ENCODE measurements at places on chromosomes 11 and 22.

GRCh38 chr22:39266398-39267030 lies 21.7 kb upstream of the PDGFB start:
- no peaks in the 10 kb centered on the region for H3K36me3 ChIP-seq
- no peak for DNase-seq
- no peaks in the 10 kb centered on the region for H3K4me1 ChIP-seq
- no peak overlapping the region for H3K27ac ChIP-seq

GRCh38 chr11:98029832-98030231 lies 990.9 kb upstream of the CNTN5 start:
- H3K4me3 ChIP-seq = no peak overlapping the region
- H3K4me1 ChIP-seq = no peaks in the 10 kb centered on the region
- no peaks in the 10 kb centered on the region for H3K27me3 ChIP-seq
- DNase-seq = no peak

DNA sequence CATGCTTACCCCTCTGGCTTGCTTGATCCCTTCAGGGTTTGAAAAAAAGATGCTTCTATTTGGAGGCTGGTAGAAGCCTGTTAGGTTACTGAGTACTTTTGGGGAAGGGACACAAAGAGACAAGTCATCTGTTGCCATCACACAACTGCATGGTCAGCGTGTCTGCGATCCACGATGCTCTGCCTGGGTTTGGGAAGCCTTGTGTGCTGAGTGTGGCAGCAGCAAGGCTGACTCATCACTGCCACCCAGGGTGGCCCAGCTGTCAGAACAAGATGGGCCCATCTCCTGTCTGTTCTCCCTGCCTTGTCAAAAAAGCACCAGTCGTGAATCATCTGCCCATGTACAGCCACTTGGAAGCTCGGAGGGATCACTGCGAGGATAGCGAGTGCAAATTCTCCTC lies 26.2 kb downstream of the UBASH3B start:
- H3K4me1 ChIP-seq = peaks cover 34% of the 10 kb centered on the region
- H3K36me3 ChIP-seq = no peaks in the 10 kb centered on the region
- H3K27me3 ChIP-seq = peaks cover 4% of the 10 kb centered on the region
- H3K27ac ChIP-seq = no peak overlapping the region
- H3K4me3 ChIP-seq = no peak overlapping the region

DNA sequence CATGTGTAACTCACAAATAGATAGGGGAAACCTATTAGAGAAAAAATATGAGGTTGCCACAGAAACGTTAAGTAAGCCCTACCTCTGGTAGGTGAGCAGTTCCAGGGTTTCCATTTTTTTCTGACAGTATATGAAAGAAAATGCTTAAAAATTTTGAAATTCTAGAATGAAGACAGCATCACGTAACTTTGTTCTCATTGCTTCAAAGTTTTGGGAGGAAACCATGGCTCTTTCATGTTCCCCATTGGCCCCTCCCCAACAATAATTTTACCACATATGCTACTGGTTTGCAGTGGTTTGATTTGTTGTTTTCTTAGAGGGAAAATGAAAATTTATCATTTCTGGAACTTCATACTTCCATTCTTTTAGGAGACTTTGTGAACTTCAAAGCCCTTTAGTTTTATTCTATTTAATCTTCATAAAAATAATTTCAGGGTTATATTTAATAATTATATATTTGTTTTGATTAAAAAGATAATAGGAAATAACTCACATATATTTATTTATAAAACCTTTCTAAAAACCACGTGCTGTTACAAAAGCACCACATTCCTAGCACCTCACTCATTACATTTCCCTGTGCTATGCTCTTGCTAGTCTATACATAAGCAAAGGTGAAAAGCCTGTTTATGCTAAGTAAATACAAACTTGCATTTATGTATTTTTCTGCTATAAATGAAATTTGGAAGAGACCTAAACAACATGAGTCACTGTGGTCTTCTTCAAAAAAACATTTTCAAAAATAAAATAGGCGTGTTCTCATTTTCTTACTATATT lies 113.4 kb downstream of the CASP12 start:
- no peak overlapping the region for H3K4me3 ChIP-seq
- DNase-seq = no peak
- no peak overlapping the region for H3K27ac ChIP-seq
- no peaks in the 10 kb centered on the region for H3K4me1 ChIP-seq
- no peaks in the 10 kb centered on the region for H3K27me3 ChIP-seq

- no peaks in the 10 kb centered on the region for H3K36me3 ChIP-seq
- DNase-seq = no peak
- H3K4me3 ChIP-seq = no peak overlapping the region
- no peak overlapping the region for H3K27ac ChIP-seq
Measured at GRCh38 chr11:65493367-65494176, 5.3 kb upstream of the MALAT1 start.

DNA sequence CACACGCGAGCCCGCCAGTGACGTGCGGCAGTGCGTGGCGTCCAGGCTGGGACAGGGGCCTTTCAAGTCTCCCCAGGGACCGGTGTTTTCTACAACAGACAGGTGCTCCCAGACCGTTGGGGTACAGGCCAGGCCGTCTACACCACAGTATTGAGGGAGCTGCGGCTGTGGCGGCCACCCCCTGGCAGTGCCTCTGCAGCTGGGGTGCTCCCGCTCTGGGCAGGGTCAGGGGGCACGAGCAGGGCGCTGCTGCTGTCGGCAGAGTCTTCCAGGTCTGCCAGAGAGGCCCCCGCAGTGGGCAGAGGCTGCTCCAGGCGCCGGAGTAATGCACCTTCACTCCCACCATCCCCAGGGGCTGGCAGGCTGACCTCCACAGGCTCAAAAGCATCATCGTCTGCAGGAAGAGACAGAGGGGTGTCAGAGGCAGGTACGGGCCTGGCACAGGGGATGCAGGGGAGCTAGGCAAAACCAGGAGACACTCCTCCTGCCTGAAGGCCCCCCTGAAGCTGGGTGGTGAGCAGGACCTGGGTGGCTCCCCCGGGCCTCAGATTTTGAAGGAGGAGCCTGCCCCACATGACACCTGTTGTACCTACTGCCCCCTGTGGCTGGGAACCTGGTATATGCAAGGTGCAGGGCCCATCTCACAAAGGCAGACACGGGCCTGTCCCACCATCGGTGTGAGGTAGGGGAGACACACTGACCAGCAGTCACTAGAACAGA lies 83.3 kb downstream of the DGCR2 start:
- no peaks in the 10 kb centered on the region for H3K4me1 ChIP-seq
- peaks cover 8% of the 10 kb centered on the region for H3K27me3 ChIP-seq
- DNase-seq = no peak
- peaks cover 12% of the 10 kb centered on the region for H3K36me3 ChIP-seq

GRCh38 chr22:42901790-42902508 lies 44.9 kb upstream of the ARFGAP3 start:
- H3K4me1 ChIP-seq = peaks cover 12% of the 10 kb centered on the region
- H3K36me3 ChIP-seq = peaks cover 6% of the 10 kb centered on the region
- DNase-seq = no peak
- no peaks in the 10 kb centered on the region for H3K27me3 ChIP-seq
- no peak overlapping the region for H3K27ac ChIP-seq
- no peak overlapping the region for H3K4me3 ChIP-seq

GRCh38 chr11:46006418-46007070 lies 84.1 kb downstream of the LARGE2 start:
- peak; percentile 23 for DNase-seq
- H3K27me3 ChIP-seq = no peaks in the 10 kb centered on the region

DNA sequence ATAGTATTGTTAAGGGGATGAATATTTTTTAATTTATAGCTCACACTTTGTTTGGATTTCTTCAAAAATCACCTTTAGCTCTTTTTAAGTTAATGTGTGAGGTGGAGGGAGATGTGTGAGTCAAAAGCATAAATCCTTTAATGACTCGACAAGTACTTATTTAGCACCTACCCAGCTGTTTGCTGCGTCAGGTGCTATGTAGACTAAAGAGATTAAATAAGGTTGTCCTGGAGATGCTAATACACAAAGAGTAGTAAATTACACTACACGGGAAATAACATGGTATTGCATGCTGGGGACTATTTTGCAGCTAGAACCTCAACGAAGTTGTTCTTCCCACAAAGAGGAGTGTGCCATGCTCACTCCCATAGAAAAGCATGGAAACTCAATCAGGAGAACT lies 583.3 kb upstream of the TENM4 start:
- H3K36me3 ChIP-seq = no peaks in the 10 kb centered on the region
- H3K4me1 ChIP-seq = no peaks in the 10 kb centered on the region
- DNase-seq = no peak
- peaks cover 2% of the 10 kb centered on the region for H3K27me3 ChIP-seq

DNA sequence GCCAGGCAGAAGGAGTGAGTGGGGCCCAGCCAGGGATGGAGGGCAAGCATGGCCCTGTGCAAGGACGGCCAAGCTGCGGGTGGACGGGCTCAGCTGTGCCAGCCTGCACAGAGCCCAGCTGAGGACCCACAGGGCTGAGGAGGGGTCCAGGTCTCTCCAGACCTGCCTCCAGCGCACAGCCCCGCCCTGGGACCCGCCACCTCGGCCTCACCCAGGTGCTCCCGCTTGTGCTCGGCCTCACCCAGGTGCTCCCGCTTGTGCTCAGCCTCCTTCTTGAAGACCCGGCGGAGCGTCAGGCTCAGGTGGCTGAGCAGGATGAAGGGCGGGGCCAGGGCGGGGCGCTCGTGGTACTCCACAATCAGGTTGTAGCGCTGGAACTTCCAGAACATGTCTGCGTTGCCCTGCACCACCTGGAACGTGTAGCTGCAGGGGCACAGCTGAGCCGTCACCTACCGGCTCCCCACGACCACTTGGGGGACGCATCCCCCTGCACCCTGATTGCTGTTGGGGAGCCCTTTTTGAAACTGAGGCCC lies 6.4 kb downstream of the TSSC4 start:
- DNase-seq = no peak
- peaks cover 3% of the 10 kb centered on the region for H3K36me3 ChIP-seq
- peaks cover 8% of the 10 kb centered on the region for H3K4me1 ChIP-seq
- peaks cover 6% of the 10 kb centered on the region for H3K27me3 ChIP-seq

GRCh38 chr22:45897736-45898135 lies 79.2 kb downstream of the WNT7B start:
- H3K4me1 ChIP-seq = no peaks in the 10 kb centered on the region
- peaks cover 2% of the 10 kb centered on the region for H3K27me3 ChIP-seq
- no peak for DNase-seq
- H3K27ac ChIP-seq = no peak overlapping the region
- no peaks in the 10 kb centered on the region for H3K36me3 ChIP-seq

GRCh38 chr11:121757480-121758125 lies 304.8 kb upstream of the SORL1-AS1 start:
- H3K27ac ChIP-seq = no peak overlapping the region
- H3K27me3 ChIP-seq = no peaks in the 10 kb centered on the region

DNA sequence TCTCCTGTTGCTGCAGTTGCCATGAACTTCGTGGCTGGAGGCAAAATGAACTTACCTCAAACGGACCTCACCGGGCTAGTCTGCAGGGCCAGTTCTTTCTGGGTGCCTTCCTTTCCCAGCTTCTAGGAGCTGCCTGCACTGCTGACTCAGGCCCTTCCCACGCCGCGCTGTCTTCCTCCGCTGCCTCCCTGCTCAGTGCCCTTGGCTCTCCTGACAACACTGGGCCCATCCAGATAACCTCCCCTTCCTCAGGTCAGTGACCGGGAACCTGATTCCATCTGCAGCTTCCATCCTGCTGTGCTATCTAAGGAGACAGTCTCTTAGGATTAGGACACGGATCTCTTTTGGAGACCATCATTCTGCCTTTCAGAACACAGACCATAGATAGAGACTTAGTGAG lies 19.3 kb downstream of the MOB2 start:
- H3K4me1 ChIP-seq = peaks cover 8% of the 10 kb centered on the region
- no peaks in the 10 kb centered on the region for H3K36me3 ChIP-seq
- H3K27me3 ChIP-seq = peaks cover 8% of the 10 kb centered on the region
- H3K4me3 ChIP-seq = no peak overlapping the region
- no peak for DNase-seq

- H3K27me3 ChIP-seq = peaks cover 40% of the 10 kb centered on the region
- no peak overlapping the region for H3K4me3 ChIP-seq
- DNase-seq = no peak
- no peak overlapping the region for H3K27ac ChIP-seq
Measured at GRCh38 chr22:28951969-28952521, 68.7 kb downstream of the ZNRF3 start.

DNA sequence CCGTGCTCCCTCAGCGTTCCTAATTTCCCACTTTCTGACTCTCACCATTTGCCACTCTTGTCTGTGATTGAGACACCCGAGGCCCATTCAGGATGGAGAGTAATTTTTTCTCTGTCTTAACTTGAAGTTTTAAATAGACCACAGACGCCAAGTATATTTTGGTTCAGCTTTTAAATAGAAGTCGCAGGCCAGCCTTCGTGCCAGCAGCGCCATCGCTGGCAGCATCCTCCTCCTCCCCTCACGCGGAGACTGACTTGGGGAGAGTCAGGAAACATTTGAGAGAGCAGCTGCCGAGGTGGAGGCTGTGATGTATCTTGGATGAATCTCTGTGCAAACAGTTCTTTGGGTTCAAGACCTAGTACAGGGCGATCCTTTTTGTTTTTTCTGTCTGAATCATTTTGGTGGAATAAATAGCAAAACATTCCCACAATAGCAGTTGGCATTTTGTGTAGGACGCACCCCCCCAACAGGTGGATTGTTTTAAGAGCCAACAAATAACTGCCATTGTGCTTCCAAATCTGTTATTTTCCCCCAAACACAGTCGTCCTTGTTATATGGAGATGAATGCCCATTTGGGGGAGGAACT lies 889 bp upstream of the DMC1 start:
- H3K4me1 ChIP-seq = peaks cover 18% of the 10 kb centered on the region
- H3K27ac ChIP-seq = peak overlapping the region; percentile 53
- peak overlapping the region; percentile 97 for H3K4me3 ChIP-seq
- peaks cover 1% of the 10 kb centered on the region for H3K27me3 ChIP-seq
- H3K36me3 ChIP-seq = no peaks in the 10 kb centered on the region

DNA sequence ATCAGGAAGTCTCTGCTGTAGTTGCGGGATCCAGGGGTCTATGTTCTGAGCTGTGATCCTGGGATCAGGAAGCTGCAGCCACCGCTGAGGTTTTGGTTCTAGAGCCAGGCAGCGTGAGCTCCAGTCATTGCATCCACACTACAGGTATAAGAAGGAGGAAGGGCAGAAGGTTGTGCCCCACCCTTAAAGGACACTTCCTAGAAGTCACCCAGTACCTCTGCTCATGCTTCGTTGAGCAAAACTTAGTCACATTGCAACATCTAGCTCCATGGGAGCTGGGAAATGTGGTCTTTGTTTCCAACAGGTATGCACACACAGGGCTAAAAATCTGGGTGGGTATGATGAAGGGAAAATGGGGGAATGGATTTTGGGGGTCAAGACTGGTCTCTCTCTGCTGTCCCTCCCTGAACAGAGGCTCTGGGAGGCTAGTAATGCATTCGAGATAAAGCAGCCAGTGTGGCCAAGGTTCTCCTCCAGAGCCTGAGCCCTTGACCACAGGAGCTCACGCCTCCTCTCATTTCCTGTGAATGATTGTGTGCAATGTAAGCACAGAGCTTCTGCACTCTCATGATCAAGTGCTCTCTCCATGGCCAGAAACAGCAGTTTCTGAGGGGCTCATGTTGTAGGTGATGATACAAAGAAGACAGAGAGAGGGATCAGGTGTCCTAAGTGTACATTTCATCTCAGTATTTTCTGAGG lies 86.8 kb upstream of the OR4B1 start:
- H3K4me1 ChIP-seq = peaks cover 51% of the 10 kb centered on the region
- H3K27ac ChIP-seq = peak overlapping the region; percentile 84
- no peak for DNase-seq
- peaks cover 23% of the 10 kb centered on the region for H3K36me3 ChIP-seq
- H3K27me3 ChIP-seq = no peaks in the 10 kb centered on the region

Measured in immature natural killer cell (primary cell).